Natural killer cell (primary cell): ENCODE measurements at places on chromosomes 12 and 14.

- H3K4me3 ChIP-seq, result no peak overlapping the region
- no peak overlapping the region for H3K27ac ChIP-seq
- no peaks in the 10 kb centered on the region for H3K4me1 ChIP-seq
- DNase-seq, result no peak
Observed at GRCh38 chr12:106815741-106816140, 41.3 kb downstream of the RIC8B start.

DNA sequence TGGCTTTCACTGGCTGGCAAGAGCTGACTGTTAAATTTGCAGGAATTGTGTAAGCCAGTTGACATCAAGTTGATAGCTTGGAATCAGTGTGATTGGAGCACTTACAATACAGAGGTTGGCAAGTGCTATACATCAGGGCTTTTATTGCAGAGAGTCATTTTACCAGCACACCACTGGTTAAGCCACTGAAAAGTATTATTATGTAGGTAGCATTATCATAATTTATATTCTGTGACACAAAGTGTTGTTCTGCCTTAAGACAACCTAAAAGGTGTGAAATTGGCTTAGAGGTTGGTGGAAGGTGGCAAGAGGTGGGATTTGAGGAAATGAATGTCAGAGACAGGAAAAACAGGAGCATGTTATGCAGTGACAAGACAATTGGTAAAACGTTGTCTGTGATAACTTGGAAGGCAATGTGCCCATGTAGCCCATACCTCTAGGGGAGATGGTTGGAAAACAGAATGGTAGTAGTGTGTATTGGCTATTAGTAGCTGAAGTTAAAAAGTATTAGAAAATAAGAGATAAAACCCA lies 172.9 kb upstream of the PRICKLE1 start:
- no peaks in the 10 kb centered on the region for H3K27me3 ChIP-seq
- no peak overlapping the region for H3K4me3 ChIP-seq
- H3K4me1 ChIP-seq, result no peaks in the 10 kb centered on the region

DNA sequence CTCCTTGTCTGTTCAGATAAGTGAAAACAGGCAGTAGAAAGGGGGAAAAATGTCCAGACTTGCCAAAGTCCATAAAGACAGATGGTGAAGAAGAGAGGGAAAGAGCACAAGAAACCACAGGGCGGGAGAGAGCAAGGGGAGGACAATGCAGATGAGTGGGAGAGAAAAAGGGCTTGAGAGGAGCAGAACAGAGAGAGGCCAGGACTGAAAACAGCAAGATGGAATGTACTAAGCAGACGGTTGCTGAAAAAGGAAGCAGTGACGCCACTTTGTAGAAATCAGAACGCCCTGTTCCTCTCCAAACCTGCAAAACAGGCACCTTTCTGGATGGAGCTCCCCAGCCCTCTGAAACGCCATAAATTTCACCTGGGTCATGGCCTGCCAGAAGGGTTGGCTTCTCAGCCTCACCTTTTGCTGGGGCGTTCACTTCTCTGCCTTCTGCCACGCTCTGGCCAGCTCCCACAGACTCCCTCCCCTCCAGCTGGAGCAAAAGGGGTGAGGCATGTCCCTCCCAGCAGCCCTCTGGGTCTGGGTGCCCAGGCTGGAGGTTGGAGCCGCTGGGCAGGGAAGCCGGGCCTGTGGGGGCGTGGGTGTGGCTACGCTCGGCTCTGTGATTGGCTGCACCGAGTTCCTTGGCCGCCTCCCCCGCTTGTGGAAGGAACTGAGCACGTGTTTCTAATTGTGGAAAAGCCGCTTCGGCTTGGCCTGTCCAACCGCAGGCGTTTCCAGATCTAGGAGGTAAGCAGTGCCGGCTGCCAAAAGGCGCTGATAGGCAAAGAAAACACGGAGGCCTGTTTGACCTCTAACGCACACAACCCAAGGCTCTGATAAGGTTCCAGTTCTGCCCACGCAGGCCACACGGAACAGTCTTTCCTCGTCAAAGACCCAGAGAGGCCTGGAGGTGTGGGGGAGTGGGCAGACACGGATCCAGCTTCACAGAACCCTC lies 29.3 kb downstream of the SLC7A8 start:
- no peak overlapping the region for H3K27ac ChIP-seq
- no peaks in the 10 kb centered on the region for H3K36me3 ChIP-seq
- no peaks in the 10 kb centered on the region for H3K4me1 ChIP-seq
- H3K4me3 ChIP-seq, result no peak overlapping the region
- H3K27me3 ChIP-seq, result no peaks in the 10 kb centered on the region

- H3K4me3 ChIP-seq, result no peak overlapping the region
- peak overlapping the region; percentile 68 for H3K27ac ChIP-seq
- DNase-seq, result peak; percentile 66
- H3K36me3 ChIP-seq, result no peaks in the 10 kb centered on the region
Observed at GRCh38 chr12:12384571-12385340, 27.9 kb downstream of the BORCS5 start.

GRCh38 chr12:48882315-48882687 lies 16.6 kb upstream of the RND1 start:
- H3K4me1 ChIP-seq, result no peaks in the 10 kb centered on the region
- no peak for DNase-seq
- H3K27ac ChIP-seq, result no peak overlapping the region
- H3K27me3 ChIP-seq, result peaks cover 7% of the 10 kb centered on the region
- no peak overlapping the region for H3K4me3 ChIP-seq

DNA sequence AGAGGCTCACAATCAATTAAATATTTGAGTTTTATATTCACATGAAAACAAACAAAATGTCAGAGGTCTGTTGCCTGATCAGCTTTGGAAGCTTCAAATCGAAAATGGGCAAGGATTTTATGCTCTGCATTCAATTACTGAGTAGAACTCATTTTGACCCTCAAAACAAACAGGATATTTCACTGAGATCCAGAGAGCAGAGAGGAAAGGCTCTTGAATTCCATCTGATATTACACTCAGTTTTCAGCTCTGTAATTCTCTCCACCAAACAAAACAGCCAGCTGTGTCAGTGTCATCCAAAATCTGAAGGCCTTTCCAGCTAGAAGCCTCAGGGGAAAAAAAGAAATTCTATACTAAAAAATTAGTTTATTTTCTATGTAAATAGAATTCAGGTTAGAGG lies 128.6 kb upstream of the FLRT2 start:
- no peaks in the 10 kb centered on the region for H3K36me3 ChIP-seq
- H3K4me3 ChIP-seq, result no peak overlapping the region
- no peaks in the 10 kb centered on the region for H3K4me1 ChIP-seq
- no peak for DNase-seq
- H3K27ac ChIP-seq, result no peak overlapping the region

GRCh38 chr12:1552911-1553491 lies 41.4 kb downstream of the FBXL14 start:
- H3K36me3 ChIP-seq, result no peaks in the 10 kb centered on the region
- no peak overlapping the region for H3K4me3 ChIP-seq
- no peak overlapping the region for H3K27ac ChIP-seq
- DNase-seq, result no peak
- no peaks in the 10 kb centered on the region for H3K4me1 ChIP-seq

- no peaks in the 10 kb centered on the region for H3K27me3 ChIP-seq
- DNase-seq, result no peak
- no peak overlapping the region for H3K27ac ChIP-seq
- H3K36me3 ChIP-seq, result no peaks in the 10 kb centered on the region
- H3K4me3 ChIP-seq, result no peak overlapping the region
Observed at GRCh38 chr14:100788517-100788916, 37.4 kb upstream of the MEG3 start.

DNA sequence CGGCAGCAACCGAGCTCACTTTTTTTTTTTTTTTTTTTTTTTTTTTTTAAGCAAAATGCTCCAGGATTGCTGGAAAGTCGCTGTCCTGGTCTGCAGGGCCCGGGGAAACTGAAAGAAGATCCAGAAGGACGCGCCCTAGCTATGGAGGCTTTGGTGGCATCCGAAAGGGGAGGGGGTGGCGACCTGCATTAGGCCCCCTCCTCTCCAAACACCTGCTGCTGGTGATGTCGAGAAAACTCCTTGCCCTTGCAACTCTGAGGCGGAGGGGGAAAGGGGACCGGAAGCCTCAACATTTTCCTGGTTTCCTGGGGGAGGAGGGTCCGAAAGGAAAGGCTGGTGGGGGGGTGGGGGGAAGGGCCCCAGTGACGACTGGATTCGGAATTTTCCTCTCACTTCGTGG lies 421.1 kb downstream of the VRK1 start:
- no peak for DNase-seq
- no peaks in the 10 kb centered on the region for H3K36me3 ChIP-seq
- peak overlapping the region; percentile 36 for H3K4me3 ChIP-seq

DNA sequence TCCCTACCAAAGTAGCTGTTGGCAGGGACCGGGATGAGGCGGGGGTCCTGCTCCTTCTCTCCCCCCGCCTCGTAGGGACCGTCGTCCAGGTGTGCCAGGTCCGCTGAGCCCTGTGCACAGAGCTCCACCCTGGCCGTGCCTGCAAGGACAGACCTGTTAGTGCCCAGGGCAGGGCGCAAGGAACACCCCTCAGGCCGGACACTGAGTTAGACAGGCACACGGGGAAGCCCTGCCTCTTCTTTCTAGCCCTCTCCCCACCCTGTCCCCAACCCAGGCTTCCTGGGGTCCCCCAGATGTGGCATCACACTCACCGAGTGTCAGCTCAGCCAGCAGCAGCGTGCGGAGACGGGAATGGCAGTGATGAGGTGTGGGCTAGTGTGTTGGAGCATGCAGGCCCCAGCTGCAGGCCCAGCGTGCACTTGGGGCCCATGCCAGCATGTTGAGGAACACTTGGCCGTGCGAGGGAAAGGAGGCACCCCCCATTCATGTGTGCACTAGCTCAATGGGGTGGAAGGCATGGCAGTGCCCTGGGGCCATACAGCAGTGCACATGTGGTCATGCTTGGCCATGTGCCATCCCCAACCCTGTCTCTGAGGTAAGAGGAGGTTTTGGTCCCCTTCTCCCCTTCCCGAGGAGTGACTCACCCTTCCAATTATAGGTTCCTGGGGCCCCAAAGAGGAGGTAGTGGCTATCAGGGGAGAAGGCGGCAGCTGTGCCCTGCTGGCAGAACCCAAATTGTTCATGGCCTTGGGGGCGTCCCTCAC lies 7.3 kb downstream of the ITGA7 start:
- no peak overlapping the region for H3K4me3 ChIP-seq
- no peaks in the 10 kb centered on the region for H3K27me3 ChIP-seq
- H3K36me3 ChIP-seq, result no peaks in the 10 kb centered on the region
- no peaks in the 10 kb centered on the region for H3K4me1 ChIP-seq
- DNase-seq, result no peak

DNA sequence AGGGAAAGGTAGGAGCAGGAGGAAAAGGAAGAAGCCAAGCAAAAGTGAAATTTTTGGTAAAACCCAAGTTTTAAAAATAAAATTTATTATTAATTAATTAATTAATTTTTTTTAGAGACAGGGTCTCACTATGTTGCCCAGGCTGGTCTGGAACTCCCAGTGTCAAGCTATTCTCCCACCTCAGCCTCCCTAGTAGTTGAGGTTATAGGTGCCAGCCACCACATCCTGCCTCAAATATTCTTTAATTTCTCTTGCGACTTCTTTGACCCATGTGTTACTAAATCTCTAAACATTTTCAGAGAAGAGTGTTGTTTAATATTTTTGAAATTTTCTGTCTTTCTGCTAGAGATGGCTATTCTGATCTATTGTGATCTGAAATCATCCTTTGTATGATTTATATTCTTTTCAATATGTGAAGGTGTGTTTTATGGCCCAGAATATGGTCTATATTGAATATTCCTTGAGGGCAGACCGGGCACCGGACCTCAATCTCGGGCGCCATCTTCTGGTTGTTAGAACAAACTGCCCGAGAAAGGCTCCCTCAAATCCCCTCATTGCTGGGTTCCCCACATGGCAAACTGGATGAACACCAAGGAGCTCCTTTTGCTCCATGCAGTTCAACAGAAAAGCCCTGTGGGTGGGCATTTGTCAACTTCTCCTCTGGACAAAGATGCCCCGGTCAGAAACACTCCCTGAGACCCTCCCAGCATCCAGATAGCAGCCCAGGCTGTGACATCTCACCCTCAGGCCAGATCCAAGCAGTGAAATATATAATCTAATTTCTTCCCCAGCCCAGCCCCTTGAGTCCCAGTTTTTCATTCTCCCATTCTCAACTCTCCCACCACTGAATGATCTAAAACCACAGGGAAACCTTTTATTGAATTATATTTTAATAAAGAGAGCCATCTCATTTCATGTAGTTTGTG lies 110.5 kb downstream of the ASCL4 start:
- no peaks in the 10 kb centered on the region for H3K36me3 ChIP-seq
- no peaks in the 10 kb centered on the region for H3K27me3 ChIP-seq

DNA sequence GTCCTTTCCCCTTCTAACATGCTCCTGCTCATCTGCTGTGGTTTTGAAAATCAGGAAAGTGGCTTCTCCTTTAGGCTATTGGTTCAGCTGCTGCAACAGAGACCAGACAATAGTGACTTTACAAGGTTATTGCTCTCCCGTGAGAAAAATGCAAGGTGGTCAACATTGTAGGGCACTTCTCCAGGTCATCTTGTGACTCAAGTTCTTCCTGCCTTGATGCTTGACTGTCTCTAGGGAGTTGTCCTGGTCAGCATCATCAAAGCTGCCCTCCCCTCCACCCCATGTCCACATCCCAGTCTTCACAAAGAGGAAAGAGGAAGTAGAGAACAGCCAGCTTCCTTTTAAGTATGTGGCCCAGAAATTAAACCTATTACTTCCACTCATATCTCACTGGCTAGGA lies 3.9 kb upstream of the TMEM63C start:
- H3K27me3 ChIP-seq, result peaks cover 9% of the 10 kb centered on the region
- H3K4me3 ChIP-seq, result no peak overlapping the region
- peaks cover 19% of the 10 kb centered on the region for H3K4me1 ChIP-seq
- H3K36me3 ChIP-seq, result no peaks in the 10 kb centered on the region
- H3K27ac ChIP-seq, result no peak overlapping the region

- no peaks in the 10 kb centered on the region for H3K36me3 ChIP-seq
- H3K27me3 ChIP-seq, result peaks cover 3% of the 10 kb centered on the region
- no peak for DNase-seq
- H3K4me3 ChIP-seq, result no peak overlapping the region
- H3K4me1 ChIP-seq, result no peaks in the 10 kb centered on the region
- H3K27ac ChIP-seq, result no peak overlapping the region
Observed at GRCh38 chr12:71566655-71567054, 97.0 kb downstream of the ZFC3H1 start.

DNA sequence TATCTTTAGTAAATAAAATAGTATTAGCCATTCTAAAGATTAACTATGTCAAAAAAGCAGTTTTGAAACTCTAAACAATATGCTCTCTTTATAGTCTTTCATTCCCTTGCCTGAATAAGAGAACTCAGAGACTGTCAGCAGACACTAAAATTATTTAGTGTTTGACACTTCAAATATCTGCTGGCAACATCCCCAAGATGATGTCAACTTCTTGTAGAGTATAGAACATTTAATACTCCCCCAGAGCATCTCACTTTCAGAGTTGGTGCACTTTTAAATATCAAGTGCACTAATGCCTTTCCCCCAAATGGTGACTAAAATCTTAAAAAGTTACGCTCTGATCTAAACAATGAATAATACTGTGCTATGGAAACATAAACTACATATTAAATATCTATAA lies 374.9 kb downstream of the SLC6A15 start:
- DNase-seq, result no peak
- no peaks in the 10 kb centered on the region for H3K27me3 ChIP-seq
- no peak overlapping the region for H3K4me3 ChIP-seq
- H3K36me3 ChIP-seq, result no peaks in the 10 kb centered on the region
- H3K27ac ChIP-seq, result no peak overlapping the region
